Stimulated activated CD8-positive, alpha-beta memory T cell treated with anti-CD3 and anti-CD28 coated beads, Interleukin-15, amount 100 ng/mL, for 4 hours (primary cell): ENCODE measurements at places on chromosomes 7 and 10.

GRCh38 chr7:17055596-17055995 is 173.8 kb upstream of the AGR3 start:
- DNase-seq = no peak

GRCh38 chr10:21292763-21293517 is 232.5 kb downstream of the SKIDA1 start:
- DNase-seq = no peak

- no peak for DNase-seq
Observed at GRCh38 chr7:1113548-1113885, 25.6 kb downstream of the GPER1 start.

GRCh38 chr7:100471021-100471420 is 7.0 kb upstream of the SPACDR start:
- no peak for DNase-seq

GRCh38 chr10:22229802-22230157 is 12.0 kb upstream of the EBLN1 start:
- no peak for DNase-seq

GRCh38 chr7:32179567-32179966 is 109.4 kb upstream of the PDE1C start:
- DNase-seq = no peak

DNA sequence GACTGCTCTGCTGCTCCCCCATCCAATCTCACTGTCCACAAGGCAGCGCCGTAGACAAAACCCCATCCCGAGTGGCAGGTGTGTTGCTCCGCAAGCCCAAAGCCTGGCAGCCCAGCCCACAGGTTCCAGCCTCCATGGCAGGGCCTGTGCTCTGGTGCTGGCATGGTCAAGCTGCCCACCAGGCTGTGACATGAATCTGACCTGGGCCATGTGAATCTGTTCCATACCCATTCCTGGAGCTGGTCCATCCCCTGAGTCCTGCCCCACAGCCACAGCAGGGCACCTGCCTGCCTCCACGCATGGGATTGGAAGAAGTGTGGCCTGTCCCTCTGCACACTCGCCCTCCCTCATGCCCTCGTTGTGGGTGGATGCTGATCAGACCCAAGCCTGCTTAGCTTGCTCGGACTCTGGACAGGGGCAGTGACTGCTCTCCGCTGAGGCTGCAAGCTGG is 128.8 kb downstream of the PTPN20 start:
- DNase-seq = no peak

- no peak for DNase-seq
Observed at GRCh38 chr7:6559896-6560295, 8.6 kb upstream of the GRID2IP start.

- no peak for DNase-seq
Observed at GRCh38 chr7:122847871-122848473, 38.3 kb downstream of the CADPS2 start.

DNA sequence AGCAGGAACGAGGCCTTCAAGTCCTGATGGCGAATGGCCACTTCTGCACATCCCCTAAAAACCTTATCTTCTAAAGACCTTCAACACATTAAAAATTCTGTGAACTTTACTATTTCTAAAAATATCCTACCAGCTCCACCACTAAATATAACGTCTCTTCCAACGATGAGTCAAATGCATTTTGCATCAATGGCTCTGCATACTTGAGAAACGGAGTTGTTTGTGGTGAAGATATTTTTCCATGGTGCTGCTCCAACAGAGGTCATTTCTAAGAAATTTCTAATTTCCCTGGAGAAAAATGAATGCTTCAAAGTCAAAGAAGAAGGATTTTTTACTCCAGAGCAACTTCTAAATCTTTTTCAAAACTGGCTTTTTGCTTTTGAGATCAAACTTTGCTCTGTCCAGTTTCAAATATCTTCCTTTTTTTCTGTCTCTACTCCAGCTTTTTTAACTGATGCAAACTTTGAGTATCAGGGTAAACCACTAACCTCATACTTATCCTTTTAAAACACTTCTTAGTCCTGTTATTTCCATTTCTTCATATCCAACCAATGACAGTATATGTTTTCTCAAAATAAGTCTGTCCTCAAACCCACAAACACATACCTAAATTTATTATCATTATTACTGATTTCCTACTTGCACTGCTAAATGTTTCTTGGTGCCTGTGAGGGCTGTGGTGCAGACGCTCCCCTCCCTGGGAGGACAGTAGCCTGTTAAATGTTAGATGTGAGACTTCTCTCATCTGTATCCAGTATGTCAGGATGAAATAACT is 258.1 kb downstream of the KLF6 start:
- DNase-seq = no peak

- DNase-seq = no peak
Observed at GRCh38 chr10:45053569-45054100, 52.9 kb downstream of the ZNF22 start.

DNA sequence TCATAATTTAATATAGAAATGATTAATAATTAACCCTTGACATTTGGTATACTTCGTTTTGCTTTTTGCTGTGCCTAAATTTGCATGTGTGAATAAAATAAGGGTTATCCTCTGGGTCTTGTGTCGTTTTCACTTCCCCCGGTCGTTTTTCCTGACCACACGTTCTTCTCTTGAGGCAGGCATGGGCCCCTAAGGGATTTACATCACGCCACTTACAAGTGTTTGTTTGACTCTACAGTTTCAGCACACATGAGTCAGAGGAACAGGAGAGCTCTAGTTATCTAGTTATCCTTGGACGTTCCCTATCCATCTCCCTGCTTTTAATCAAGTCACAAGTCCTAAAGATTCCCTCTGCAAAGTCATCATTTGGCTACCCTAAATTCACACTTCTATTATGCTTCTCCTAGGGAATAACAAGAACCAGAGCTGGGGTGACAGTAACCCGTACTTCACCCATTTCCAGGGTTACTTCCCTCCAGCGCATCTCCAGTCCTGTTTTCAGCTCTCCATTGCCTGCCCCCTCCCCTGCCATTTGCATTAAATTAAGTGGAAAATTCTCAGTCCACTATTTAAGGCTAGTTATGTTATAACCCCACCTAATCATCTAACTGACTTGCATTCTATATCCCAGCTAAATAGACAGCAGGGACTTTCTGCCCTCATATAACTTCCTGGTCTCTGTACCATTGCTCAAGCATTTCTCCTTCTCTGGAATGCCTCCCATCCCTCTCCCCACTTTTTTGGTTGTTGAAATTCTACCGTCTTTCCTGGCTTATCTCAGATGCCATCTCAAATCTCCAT is 206.9 kb downstream of the PTEN start:
- no peak for DNase-seq

DNA sequence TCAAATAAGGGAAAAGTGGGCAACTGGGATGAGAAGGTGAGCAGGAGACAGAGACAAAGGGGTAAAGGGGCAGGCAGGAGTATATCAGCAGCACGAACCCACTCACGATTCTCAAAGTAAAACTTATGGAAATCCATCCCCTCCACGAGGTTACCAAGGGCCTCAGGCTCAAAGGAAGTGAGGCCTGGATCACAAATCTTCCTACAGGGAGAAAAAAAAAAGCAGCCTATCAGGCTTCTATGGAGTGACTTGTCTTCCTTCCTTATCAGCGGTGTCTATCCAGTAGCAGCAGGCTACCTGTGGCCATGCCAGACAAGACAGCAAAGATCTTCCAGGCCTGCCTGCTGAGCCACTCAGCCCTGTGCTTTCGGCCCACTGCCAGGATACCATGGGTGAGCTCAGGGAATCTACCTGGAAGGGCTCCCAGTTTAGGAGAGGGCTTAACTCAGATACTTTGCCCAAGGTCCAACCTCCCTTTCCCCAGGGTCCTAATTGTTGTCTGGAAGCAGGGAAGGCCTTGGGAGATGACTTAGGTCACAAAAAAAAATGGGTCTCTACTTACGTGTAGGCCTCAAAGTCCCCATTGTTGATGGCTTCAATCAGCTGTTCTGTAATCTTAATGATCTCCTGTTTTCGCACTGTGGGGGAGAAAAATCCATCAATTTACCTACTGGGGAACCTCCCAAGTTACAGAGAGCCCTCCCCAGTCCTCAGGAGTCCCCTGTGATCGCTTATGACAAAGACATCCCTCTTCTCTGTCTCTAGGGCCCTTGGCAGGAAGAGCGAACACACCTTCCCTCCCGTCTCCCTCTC is 5.7 kb upstream of the NDST2 start:
- DNase-seq = no peak

- DNase-seq = no peak
Observed at GRCh38 chr10:82266438-82266837, 391.4 kb downstream of the NRG3 start.

DNA sequence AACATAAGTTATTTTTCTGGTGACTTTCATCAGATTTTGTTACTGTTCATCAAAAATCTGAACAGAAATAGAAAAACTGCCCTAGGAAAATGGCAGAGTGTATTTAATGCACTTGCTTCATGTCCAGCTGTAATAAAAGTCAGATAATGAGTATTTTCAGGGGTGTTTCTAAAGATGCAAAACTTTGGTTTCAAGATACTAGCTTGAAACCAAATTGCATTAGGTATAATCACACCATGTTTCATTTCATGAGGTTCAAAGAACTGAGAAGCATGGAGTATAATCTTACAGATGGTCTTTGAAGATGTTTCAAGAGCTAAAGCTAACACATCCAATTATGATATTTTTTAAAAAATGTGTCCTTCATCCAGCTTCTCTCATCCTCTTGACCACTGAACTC is 128.9 kb downstream of the NRCAM start:
- DNase-seq = no peak

DNA sequence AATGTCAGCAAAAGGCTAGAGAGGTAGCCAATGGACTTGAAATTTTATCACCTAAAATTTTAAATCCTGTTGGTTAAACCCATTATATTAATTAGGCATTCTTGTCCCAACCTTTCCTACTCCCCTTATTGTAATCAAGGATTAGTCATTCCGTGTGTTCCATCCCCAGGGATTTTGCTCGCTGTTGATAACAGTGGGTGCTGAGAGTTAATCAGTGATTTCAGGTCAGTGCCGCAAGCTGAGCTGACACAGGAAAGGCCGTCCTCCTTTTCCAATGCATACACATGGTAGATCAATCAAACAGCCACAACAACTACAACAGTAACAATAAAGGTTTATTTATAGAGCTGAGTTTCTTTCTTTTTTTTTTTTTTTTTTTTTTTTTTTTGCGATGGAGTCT is 271.4 kb downstream of the ACTR3B start:
- DNase-seq = no peak

GRCh38 chr10:75540981-75541380 is 109.6 kb downstream of the LRMDA start:
- no peak for DNase-seq

DNA sequence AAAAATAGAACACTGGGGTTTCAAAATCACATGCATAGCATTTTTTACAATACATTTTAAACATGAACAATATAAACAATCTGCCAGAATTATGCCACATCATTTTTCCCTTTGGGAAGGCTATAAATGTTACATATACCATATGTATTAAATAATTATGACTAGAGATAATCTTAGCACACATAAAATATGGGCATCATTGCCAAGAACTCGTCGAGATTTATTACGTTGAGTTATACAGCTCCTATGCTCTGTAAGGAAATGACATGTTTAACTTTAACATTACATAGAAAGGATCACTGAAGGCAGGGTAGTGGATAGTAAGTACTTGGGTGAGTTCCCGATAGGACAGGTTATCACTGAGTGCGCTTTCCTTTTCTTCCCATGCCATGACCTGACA is 267.8 kb downstream of the PARD3 start:
- no peak for DNase-seq

GRCh38 chr10:21528236-21529031 is 3.0 kb upstream of the SKIDA1 start:
- no peak for DNase-seq

DNA sequence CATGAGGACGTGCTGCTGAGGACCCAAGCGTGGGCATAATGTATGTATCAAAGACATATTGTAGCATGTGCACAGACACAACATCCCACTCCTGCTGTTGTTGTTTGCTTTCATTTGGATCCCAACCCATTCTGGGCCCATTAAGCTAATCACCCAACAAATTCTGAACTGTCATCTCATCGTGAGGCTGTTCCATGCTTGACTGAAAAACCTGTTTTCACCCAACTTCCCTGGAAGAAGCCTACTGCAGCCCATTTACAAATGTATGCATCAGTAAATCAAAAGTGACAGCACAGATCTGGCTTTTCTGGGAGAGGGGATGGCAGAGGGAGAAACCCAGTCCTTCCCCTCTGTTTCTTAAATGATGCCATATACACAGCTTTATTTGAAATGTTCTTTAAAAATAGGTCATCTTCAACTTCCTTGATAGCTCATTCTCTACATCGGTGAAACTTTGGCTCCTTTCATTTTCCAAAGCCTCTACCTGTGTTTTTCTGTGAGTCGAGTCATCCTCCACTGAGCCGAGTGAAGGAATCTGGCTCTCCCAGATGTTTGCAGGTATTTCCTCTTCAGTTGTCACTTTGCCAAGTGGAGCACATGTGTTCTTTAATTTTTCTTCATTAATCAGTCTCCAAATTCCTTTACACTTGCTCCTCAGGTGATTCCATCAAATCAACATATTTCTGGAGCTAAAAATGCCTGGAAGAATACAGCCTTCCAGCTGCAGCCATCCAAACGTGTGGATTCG is 151.8 kb downstream of the CHN2 start:
- no peak for DNase-seq

DNA sequence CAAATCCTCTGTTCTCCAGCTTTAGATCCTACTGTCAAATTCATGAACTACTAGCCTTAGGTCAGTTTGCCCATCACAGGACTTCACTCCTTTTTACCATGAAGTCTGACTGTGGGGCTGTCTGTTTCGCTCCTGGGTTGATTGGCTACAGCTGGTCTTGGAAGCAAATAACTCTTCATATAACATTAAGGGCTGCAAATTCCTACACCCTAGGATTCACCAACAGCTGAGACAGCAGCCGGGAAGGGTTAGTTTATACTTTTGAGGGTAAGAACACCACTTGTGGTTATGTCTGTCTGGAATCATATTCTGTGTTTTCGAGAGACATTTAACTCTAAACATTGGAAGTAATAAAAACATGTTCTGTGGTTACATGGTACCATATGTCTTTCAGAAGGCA is 55.9 kb upstream of the KIAA1217 start:
- DNase-seq = no peak

- DNase-seq = no peak
Observed at GRCh38 chr10:72340510-72341261, 14.0 kb downstream of the DNAJB12 start.

DNA sequence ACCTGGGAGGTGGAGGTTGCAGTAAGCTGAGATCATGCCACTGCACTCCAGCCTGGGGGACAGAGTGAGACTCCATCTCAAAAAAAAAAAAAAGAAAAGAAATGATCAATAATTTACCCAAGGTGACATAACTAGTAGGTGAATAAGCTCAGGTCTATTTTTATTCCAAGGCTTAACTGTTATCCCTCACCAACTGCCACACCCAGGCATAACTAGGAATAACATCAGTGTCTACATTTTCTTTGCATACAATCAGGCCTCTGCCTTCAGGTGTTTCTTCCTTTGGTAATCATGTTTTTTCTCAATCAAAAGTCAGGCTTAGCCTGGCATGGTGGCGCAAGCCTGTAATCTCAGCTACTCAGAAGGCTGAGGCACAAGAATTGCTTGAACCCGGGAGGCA is 26.6 kb downstream of the CPEB3 start:
- DNase-seq = no peak

GRCh38 chr10:63760034-63760707 is 239.0 kb downstream of the REEP3 start:
- DNase-seq = no peak
